ENCODE measurements at places on chromosomes 16 and 17. TPM values are rescaled to one million over a fixed set of nuclear protein-coding genes. Genes with fewer than 3 reads are reported as not detected.

Gene C17orf107
- 1.8 TPM for total RNA-seq

Gene CDH11
- total RNA-seq = 220 TPM

- H3K27me3 ChIP-seq = no peaks in the 10 kb centered on the region
- H3K4me3 ChIP-seq = no peak overlapping the region
- H3K4me1 ChIP-seq = peaks cover 12% of the 10 kb centered on the region
- H3K36me3 ChIP-seq = no peaks in the 10 kb centered on the region
- no peak for DNase-seq
These were observed 3.1 kb downstream of the ALDH3A2 start for GRCh38 chr17:19651451-19652238.

- peak overlapping the region; percentile 85 for H3K27ac ChIP-seq
- peaks cover 21% of the 10 kb centered on the region for H3K4me1 ChIP-seq
- DNase-seq = peak; percentile 99
- peaks cover 10% of the 10 kb centered on the region for H3K36me3 ChIP-seq
- H3K4me3 ChIP-seq = peak overlapping the region; percentile 43
- H3K27me3 ChIP-seq = no peaks in the 10 kb centered on the region
These were observed 805 bp upstream of the ORAI3 start for GRCh38 chr16:30947859-30948666.

GRCh38 chr17:62627219-62627903 is at the start of gene MRC2:
MRC2 (plus strand) TSS chr17:62627670; CDS start chr17:62627803, 133 bp downstream.
- peak within 1 kb of the TSS; percentile 87 for H3K4me3 ChIP-seq
- H3K27me3 ChIP-seq = no peaks in the 10 kb centered on the region
- peak; percentile 90 for DNase-seq
- peaks cover 2% of the 10 kb centered on the region for H3K36me3 ChIP-seq
- peak within 1 kb of the TSS; percentile 89 for H3K27ac ChIP-seq
- peaks cover 24% of the 10 kb centered on the region for H3K4me1 ChIP-seq

DNA sequence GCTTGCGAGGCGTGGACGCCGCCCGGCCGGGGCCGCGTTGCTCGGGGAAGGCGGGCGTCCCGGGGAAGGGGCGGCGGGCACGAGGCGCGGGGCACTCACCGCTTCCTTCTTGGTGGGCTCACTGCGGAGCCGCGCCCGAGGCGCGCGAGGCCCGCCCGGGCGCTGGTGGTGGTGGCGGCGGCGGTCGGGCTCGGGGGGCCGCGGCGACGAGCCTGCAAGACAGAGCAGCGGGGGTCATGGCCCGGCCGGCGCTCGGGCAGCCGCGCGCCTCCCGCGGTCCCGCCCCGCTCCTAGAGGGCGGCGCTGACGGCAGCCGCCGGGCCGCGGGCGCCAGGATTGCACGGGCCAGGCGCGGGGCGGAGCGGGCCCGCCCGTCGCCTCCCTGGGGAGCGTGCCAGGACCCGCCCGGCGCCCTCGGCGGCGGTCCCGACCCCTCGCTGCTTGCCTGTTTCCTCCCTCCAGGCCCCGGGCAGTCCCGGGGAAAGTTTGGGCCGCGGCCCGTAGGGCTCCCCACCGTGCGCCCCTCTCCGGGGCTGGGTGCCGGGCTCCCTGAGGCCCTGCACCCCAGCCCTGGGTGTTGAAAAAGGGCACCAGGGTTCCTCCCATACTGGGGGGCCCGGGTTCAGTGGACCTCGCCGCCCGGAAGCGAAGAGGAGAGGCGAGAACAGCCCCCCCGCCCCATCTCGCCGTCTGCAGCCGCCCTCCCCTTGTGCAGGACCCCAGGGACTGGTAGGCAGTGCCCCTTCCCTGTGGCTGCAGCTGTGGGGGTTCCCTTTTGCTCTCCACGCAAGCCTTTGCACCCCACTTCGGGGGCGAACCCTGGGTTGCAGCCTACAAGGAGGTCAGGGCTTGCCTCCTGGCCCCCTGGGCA is at the start of gene C16orf74:
TSS of gene C16orf74 (minus strand) at position 270 of the 871 bp plus-strand sequence. CDS start 15,879 bp downstream, outside the sequence.
- H3K4me1 ChIP-seq = peaks cover 19% of the 10 kb centered on the region
- peak; percentile 17 for DNase-seq
- H3K27ac ChIP-seq = peak within 1 kb of the TSS; percentile 0
- peak within 1 kb of the TSS; percentile 63 for H3K4me3 ChIP-seq
